ENCODE measurements at places on chromosomes 5 and 9. TPM values are rescaled to one million over a fixed set of nuclear protein-coding genes. Genes with fewer than 3 reads are reported as not detected.

The IFNB1 gene
- total RNA-seq: not detected

The BHMT2 gene
- 0.72 TPM for total RNA-seq

The ACER2 gene
- 3.1 TPM for total RNA-seq

The PCDHA3 gene
- total RNA-seq: not detected

DNA sequence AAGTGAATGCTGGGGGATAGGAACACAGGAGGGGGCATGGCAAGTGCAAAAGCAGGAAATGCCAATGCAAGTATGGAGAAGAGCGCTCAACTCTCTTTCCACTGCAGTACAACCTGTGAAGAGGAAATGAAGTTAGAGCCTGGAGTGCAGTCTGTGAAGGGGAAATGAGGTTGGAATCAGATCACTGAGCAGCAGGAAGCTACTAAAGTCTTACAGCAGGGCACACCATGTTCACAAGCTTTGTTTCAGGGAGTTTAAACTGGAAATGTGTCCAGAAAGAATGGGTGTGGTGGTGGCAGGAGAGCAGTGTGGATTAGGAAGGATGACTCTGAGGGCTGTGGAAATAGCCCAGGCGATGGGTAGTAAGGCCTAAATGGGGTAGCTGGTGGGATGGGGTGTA is 15.4 kb downstream of the ARHGEF37 start:
- ATAC-seq: peak; percentile 87

DNA sequence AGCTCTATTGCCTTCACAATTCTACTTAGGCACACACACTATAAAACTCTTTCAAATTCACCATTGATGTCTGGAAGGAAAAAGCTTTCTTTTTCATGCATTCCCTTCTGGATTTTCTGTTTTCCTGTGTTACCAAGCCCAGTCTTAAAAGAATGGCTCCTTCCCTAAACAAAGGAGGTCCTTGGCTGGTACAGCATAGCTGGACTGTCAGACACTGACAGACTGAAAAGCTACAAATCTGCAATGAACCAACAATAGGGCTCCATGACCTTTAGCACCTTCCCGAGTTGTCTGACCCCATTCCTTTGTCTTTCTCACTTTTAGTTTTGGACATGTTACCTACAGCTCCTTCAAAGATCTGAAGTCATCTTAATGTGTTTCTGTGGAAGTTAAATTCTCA is 382.5 kb downstream of the TMEM161B start:
- ATAC-seq: no peak

GRCh38 chr5:145544401-145544800 is 290.7 kb downstream of the PRELID2 start:
- no peak for ATAC-seq

DNA sequence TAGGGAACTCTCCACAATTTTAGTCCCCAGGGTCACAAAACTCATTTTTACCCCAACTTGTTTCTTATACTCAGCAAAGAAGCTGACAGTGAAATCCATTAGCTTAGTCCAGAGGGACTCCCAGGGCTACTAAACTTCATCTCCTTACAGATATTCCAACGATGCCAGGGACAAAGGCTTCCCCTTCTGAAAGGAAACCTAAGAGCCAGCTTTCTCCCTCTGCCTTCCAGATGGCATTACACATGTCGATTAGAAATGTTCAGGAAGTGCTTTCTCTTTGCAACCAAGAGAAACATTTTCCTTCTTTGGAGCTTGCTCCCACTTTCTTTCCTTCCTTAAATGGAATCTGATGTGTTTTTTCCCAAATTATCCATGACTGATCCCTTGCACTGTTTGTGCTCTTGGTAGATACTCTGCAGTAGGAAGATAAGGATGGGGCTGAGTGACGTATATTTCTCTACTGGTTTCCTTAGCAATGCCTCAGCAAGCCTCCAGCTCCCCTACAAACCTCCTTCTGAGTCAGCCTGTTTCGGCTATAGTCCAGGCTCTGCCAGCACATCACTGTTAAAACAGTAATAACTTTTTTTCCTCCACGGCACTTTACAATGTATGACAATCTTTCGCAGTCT is 43.0 kb upstream of the HTR4 start:
- ATAC-seq: no peak

DNA sequence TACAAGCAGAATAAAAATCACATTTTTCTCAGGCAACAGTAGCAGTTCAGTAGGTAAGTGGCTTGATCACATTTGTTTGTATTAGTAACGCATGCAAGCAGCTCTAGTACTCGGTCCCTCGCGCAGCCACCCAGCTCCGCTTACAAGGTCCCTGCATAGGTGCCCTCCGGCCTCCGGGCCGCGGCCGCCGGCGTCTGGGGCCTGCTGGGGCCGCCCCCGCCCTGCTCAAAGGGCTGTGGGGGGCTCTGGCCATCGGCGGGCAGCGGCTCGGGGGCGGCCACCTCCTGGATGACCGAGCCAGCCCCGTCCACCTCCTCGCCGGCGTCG is 50.2 kb upstream of the UBAC1 start:
- no peak for ATAC-seq

DNA sequence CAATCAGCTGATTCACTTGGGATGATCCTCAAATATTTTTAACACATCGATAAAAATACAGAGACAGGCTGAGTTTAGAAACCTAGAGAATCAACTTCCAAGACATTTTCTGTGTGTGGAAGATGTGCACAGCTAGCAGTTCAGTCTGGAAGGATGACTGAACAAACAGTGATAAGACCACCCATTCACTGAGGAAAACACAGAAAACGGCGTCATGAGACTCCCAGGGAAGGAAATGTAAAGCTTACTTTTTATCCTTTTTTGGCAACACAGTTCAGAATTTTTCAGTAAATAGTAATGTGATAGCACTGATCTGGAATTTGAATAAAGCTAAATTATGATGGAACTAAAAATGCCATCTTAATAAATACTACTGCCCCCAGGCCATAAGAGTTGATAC is 277.6 kb downstream of the SEMA5A start:
- no peak for ATAC-seq

GRCh38 chr9:114108016-114108833 is 9.1 kb upstream of the KIF12 start:
- peak; percentile 98 for ATAC-seq

DNA sequence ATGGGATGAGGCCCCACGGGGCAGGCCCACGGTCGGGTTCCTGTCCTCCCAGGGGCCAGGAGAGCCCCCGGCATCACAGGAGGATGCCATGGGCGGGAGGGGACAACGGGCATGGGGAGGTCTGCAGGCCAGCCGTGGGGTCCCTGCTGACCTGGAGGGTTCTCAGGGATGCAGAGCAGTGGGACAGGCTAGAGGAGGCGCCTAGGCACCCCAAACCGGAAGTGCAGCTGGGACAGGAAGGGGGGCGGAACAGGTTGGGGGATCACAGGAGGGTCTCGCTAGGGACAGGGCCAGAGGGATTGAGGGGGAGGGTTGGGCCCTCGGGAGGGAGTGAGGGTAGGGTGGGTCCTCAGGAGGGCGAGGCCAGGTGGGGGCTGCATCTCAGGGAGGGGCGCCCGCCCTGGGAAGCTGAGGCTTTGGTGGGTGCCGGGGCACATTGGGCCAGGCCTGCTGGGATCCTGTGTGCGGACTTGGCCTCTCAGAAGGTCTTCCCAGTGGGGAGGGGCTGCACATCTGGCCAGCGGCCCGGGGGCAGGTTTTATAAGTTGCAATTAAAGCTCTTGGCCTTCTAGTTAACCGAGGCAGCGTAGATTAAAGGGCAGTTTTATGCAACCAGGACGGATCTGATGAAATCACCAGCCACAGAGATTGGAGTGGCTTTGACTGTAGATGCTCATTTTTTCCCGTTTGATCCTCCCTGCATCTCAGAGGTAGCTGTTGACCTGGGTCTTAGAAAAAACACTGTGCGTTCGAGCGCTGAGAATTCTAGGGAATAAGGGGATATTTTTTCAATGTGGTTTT is 20.1 kb downstream of the NKD2 start:
- ATAC-seq: no peak

Measured in esophagus mucosa (tissue), 1 donor.